ENCODE measurements at places on chromosomes 11 and 22. TPM values are rescaled to one million over a fixed set of nuclear protein-coding genes. Genes with fewer than 3 reads are reported as not detected.

DNA sequence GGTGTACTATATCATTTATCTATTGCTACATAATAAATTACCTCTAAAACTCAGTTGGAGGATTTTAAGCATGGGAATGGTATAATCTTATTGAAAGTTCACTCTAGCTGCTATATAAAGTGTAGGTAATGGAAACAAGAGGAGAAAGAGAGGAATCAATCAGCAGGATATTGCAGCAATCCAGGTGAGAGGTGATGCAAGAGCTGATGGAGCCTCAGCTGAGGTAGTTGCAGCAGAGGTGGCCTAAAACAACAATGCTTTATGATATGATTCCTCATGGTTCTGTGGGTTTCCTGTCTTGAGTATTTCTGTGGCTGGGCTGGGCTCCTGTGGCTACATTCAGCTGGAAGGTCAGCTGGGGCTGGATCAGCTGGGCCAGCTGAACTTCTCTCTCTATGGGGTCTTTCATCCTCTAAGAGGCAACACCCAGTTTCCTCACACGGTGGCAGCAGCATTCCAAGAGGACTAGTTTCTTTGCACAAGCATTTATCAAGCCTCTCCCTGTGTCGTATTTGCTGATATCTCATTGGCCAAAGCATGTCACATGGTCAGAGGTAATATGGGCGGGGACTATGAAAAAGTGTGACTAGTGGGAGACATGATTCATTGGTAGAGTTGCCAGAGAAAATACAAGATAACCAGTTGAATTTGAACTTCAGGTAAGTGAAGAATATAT is 135.4 kb upstream of the LARGE1 start:
- DNase-seq = no peak

DNA sequence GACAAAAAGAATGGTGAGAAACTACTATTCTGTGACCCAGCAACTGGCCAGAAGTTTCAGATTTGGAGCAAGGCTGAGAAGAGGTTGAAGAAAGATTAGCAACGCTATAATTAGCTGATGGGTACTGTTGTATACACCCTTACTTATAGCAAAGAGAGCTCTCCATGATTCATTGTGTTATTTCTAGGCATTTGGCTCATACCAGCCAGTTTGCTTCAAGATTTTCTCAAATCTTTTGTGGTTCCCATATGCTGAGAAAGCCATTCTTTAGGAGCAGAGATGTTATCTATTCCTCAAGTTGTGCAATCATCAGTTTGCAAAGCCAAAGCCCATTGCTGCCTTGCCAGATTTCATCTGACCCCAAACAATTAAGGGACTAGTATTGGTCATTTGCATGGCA is 179.4 kb downstream of the ETS1 start:
- peak; percentile 70 for DNase-seq

GRCh38 chr11:86101493-86101892 is 32.6 kb upstream of the PICALM start:
- DNase-seq = peak; percentile 74

DNA sequence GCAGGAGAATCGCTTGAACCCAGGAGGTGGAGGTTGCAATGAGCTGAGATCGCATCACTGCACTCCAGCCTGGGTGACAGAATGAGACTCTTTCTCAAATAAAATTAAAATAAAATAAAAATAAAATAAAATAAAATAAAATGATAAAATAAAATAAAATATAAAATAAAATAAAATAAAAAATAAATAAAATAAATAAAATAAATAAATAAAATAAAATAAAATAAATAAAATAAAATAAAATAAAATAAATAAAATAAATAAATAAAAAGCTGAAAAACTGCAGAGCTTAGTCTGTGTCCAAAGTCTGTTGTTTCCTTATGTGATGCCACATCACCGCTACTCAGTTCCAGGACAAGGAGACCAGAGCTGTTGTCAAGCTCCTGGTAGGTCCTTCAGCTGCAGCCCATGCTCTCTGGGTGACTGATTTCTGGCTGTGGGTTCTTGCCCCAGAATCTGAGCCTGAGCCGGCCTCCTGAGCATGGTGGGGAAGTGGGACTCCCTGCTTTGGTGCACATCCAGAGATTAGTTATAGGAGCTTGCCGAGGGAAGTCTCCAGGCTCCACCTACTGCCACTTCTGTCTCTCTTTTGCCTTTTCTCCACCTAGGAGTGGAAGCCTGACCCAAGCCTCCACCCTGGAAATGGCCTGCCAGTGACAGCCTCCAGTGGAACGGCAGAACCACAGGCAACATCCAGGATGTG is 31.3 kb upstream of the ADA2 start:
- DNase-seq = no peak

GRCh38 chr22:38032681-38033521 is 24.3 kb upstream of the PICK1 start:
- DNase-seq = no peak

DNA sequence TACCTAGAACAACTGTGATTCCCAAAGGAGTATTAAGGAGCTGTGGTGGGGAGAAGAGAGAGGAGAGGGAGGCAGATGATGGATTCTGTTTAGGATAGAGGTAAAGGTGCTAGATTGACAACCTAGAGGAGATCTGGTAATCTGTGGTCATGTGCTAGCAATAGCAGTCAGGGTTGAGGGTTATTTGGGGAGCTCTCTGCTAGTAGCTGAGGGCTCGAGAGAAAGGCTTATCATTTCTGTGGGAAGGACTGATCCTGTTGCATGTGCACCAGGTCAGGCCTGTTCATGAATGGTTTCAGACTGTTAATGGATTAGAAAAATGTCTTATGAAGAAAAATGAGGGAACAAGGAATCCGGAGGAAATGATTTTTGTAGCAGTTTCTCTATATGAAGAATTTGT is 63.2 kb downstream of the MTMR3 start:
- no peak for DNase-seq

DNA sequence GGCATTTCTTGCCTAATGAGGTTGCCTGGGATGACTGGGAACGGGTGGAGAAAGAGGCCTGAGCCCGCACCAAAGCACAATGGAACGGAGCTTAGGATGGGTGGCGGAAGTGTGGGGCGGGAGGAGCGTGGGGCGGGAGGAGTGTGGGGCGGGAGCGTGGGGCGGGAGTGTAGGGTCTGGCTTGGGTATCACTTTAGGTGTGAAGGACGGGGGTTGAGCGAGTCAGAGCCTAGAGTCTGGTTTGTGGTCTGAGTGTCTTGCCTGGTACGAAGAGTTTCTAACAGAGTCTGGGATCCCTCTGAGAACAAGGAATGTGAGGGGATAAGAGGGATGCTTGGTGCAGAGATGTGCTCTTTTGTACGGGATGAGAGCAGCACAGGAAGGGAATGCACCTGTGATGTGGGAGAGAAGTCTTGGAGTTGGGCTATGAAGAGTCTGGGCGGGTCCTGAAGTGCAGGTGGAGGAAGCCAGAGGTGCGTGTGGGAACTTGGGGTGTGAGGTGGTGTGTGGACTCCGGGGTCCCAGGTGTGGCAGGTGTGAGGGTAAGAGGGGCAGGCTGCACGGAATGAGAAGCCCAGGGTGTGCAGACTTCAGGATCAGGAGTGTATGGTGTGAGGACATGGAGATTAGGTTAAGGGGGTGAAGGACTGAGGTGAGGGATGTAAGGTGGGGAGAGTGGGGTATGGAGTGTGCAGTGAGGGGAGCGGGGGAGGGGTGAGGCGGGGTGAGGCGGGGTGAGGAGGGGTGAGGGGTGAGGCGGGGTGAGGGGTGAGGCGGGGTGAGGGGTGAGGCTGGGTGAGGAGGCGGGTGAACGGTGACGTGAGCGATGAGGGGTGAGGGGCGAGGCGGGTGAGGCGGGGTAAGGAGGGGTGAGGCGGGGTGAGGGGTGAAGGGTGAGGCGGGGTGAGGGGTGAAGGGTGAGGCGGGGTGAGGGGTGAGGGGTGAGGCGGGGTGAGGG is 1.0 kb downstream of the SYCE3 start:
- DNase-seq = no peak

- no peak for DNase-seq
Observed at GRCh38 chr11:45820211-45820857, 15.4 kb downstream of the SLC35C1 start.

DNA sequence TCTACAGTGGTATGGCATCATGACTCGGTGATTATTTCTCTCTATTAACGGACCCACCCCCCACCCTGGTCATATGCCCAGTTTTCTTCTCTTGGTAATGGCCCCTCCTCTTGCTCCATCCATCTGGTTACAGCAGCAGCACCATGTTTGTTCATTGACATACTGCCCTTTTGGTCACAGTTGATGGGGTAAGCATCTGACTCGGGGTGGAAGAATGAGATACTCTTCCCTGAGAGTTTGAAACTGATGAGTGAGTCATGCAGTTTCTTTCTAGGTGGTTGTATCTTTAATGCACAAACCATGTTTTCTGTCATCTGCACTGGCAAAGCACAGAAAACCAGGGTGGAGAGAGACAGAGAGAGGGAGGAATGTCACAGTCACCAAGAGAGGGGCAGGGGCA is 126.0 kb downstream of the SYN3 start:
- DNase-seq = peak; percentile 64

GRCh38 chr11:112173152-112173551 is 2.2 kb upstream of the BCO2 start:
- no peak for DNase-seq

- no peak for DNase-seq
Observed at GRCh38 chr11:18233912-18234311, 2.7 kb downstream of the SAA4 start.

DNA sequence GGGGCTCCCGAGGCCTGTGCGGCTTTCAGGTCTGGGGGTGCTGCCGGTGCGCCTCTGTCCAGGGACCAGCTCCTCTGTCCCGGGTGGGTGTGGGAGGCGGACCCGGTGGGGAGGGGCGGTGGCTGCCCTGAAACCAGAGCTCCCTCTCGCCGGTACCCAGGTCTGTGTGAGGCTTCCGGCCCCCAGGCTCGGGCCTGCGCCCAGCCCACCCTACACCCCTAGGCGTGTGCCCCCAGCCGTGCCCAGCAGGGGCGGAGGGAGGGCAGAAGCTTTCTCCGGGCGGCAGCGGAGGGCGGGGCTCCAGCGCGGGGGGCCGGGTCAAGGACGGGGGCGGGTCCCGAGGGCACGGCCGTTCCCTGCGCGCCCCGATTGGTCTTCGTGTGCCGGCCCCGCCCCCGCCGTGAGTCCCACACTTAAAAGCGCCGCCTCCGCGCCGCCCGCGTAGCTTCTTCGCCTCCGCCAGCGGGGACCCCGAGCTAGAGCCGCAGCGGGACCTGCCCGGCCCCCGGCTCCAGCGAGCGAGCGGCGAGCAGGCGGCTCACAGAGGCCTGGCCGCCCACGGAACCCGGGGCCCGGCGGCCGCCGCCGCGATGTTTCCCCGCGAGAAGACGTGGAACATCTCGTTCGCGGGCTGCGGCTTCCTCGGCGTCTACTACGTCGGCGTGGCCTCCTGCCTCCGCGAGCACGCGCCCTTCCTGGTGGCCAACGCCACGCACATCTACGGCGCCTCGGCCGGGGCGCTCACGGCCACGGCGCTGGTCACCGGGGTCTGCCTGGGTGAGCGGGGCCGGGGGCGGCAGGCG is 616 bp downstream of the PNPLA2 start:
- DNase-seq = no peak

- no peak for DNase-seq
Observed at GRCh38 chr11:87355596-87355995, 317.9 kb downstream of the TMEM135 start.

GRCh38 chr22:38832005-38832978 is 11.5 kb downstream of the NPTXR start:
- no peak for DNase-seq

GRCh38 chr22:25997886-25998775 is 171.1 kb upstream of the SEZ6L start:
- DNase-seq = no peak

DNAJB7 gene
- polyA plus RNA-seq = not detected

NRXN2 gene
- polyA plus RNA-seq = not detected

NOX4 gene
- 0.12 TPM for polyA plus RNA-seq

Measured in foreskin keratinocyte (primary cell).